ENCODE measurements at places on chromosomes 7 and 10.

- DNase-seq = no peak
These were observed 131.1 kb upstream of the MGMT start for GRCh38 chr10:129335942-129336341.

DNA sequence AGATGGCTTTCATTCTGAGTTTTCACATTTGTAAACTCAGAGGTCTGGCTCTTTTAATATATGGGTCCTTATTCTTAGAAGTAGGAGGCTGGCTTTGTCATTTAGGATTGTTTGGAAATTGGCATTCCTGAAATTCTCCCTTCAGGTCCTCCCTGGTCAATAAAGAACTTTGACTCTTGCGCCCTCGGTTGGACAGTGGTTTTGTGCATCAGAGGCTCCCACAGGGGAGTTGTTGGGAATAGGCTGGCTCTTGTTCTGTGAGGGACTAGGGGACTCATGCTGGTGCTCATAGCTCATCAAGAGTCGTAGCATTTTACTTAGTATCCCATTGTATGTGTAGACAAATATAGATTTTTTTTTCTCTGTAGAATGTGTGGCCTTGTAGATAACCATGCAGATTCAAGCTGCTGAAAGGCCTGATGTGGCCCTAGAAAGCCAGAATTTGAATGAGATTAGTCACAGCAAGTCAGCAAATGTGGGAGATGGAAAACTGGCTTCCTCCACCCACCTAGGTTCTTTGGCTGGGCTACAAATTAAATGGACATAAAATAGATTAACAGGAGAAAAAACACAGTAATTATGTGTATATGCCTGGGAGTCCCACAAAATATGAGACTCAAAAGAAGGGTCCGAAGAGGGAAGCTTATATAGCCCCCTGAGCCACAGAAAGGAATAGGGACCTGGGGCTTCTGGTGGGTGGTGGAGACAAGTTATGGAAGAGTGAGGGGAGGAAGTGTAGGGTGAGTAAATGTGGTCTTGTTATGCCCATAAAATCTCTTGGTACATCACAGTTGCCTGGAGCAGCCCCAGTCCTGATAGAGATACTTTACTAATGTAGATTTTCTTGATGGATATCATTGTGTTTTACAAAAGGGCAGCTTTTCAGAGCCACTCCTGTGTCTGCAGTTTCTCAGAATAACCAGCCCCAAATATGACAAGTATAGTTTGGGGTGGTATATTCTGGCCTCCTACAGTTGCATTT, 94.6 kb upstream of the BTBD16 start:
- DNase-seq = no peak

DNA sequence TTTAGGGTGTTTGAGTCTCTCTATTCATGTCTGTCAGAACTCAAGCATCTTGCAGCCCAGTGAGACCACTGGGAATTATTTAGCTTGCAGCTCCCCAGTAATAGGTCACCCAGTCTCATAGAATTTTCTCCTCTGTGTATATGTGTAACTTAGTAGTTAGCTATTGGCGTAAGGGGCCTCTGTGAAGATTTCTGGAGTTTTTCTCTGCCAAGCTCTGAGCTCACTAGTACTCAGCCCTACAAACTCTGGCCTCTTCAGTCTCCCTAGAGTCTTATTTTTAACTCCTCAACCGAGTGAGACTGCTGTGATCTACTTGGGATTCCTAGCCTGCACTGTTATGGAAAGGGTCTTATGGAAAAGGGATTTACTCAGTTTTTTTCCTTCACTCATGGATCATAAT, 90.2 kb downstream of the PPP1R9A start:
- DNase-seq = no peak

DNA sequence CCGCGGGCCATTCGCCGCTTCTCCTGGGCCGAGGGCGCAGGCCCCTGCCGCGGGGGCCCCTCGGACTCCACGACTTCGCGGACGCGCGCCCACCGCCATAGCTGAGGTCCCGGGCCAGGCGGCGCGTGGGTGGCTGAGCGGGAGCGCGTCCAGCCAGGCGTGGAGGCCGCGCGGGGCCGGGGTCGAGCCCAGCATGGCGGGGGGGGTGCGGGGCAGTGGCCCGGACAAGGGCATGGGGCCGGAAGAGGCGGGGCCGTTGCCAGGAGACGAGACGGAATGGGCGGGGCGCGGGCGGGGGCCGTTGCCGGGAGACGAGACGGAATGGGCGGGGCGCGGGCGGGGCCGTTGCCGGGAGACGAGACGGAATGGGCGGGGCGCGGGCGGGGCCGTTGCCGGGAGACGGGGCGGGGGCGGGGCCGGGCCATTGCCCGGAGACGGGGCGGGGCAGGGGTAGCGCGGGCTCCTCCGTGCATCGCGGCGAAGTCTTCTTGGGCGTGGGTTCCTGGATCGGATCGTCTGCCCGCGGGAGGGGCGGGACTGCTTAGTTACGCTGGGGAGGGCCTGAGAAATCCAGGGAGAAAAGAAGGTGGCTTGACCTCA, 14.8 kb downstream of the ADAM8 start:
- peak; percentile 79 for DNase-seq

DNA sequence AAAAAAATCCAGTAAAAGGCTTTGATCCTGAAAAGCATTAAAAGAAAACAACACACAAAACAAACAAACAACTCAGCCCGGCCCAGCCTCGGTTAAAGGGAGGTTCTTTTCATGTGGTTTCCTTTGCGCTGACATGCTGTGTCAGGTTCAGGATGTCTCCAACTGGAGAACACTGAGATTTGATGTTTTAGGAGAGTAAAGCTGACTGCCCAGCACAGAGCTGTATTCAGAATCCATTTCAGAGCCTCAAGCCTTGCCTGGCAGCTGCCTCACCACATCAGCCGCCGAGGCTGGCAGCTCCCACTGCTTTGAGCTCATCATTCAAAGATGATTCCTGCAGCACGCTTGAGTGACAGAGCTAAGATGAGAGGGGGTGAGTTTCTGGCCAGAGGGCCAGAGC, 205.8 kb upstream of the LYZL1 start:
- no peak for DNase-seq

GRCh38 chr10:100625816-100626215, 90.1 kb downstream of the HIF1AN start:
- no peak for DNase-seq

GRCh38 chr7:149622444-149623210, 125.0 kb upstream of the ZNF746 start:
- no peak for DNase-seq
